ENCODE measurements at places on chromosomes 7 and 10. TPM values are rescaled to one million over a fixed set of nuclear protein-coding genes. Genes with fewer than 3 reads are reported as not detected.

SFRP5 gene
- polyA plus RNA-seq, result not detected

NANOS1 gene
- not detected for polyA plus RNA-seq

VPS37D gene
- polyA plus RNA-seq, result not detected

NUTM2B gene
- not detected for polyA plus RNA-seq

ARMC3 gene
- polyA plus RNA-seq, result not detected

ASZ1 gene
- not detected for polyA plus RNA-seq

DNA sequence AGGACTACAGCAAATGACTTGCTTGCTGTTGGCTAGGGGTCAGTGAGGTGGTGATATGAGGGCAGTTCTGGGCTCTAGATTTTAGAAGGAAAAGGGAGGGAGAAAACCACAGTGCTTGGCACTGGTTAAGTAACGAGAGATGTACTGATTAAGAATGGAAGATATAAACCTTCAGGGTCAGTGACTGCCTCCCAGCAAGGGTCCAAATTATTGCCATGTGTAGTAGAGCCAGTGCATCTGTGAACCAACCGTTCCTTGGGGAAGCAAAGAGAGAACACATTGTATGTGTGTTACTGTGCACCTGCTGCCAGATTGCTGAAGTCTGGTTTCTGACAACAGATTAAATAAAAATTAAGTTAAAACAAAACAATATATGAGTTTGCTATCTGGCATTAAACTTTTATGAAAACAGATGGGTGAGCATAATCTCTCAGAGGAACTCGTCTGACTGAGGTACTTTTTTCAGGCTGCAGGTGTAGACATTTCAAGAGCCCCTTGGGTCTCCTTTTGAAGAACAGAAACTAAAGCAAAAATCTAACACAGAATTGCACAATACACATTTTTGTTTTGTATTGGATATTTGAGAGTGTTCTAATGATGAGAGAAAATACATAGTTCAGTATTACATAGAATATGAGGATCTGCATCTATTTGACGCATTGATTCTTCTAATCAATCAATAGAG, 1120.6 kb downstream of the SORCS3 start:
- H3K36me3 ChIP-seq, result no peaks in the 10 kb centered on the region
- DNase-seq, result no peak
- H3K4me3 ChIP-seq, result no peak overlapping the region
- no peaks in the 10 kb centered on the region for H3K27me3 ChIP-seq

MSMB gene
- polyA plus RNA-seq, result not detected

- no peak overlapping the region for H3K4me3 ChIP-seq
- no peaks in the 10 kb centered on the region for H3K27me3 ChIP-seq
- H3K36me3 ChIP-seq, result peaks cover 33% of the 10 kb centered on the region
- no peak for DNase-seq
- H3K4me1 ChIP-seq, result no peaks in the 10 kb centered on the region
Observed at GRCh38 chr10:74343804-74344203, 192.8 kb downstream of the ADK start.

- H3K36me3 ChIP-seq, result no peaks in the 10 kb centered on the region
- no peak for DNase-seq
- H3K27me3 ChIP-seq, result no peaks in the 10 kb centered on the region
- H3K4me3 ChIP-seq, result no peak overlapping the region
- H3K4me1 ChIP-seq, result peaks cover 12% of the 10 kb centered on the region
Observed at GRCh38 chr10:121154310-121154709, 303.1 kb downstream of the WDR11 start.

MPLKIP gene
- polyA plus RNA-seq, result 64.0 TPM

- no peaks in the 10 kb centered on the region for H3K36me3 ChIP-seq
- H3K4me1 ChIP-seq, result no peaks in the 10 kb centered on the region
- H3K27me3 ChIP-seq, result no peaks in the 10 kb centered on the region
- H3K27ac ChIP-seq, result no peak overlapping the region
- no peak for DNase-seq
Observed at GRCh38 chr7:93028610-93029009, 89.2 kb downstream of the SAMD9 start.

GRCh38 chr10:129476431-129476830, 9.4 kb downstream of the MGMT start:
- no peaks in the 10 kb centered on the region for H3K27me3 ChIP-seq
- H3K4me1 ChIP-seq, result no peaks in the 10 kb centered on the region
- no peak for DNase-seq
- peaks cover 4% of the 10 kb centered on the region for H3K36me3 ChIP-seq
- no peak overlapping the region for H3K27ac ChIP-seq
- no peak overlapping the region for H3K4me3 ChIP-seq

- H3K4me3 ChIP-seq, result no peak within 1 kb of the TSS
- H3K36me3 ChIP-seq, result no peaks in the 10 kb centered on the region
- H3K27ac ChIP-seq, result no peak within 1 kb of the TSS
- no peaks in the 10 kb centered on the region for H3K4me1 ChIP-seq
- H3K27me3 ChIP-seq, result peaks cover 53% of the 10 kb centered on the region
- DNase-seq, result no peak
Observed at GRCh38 chr10:66925896-66926715, at the start of gene LRRTM3. LRRTM3 (plus strand) TSS chr10:66926036.

SCART1 gene
- not detected for polyA plus RNA-seq

DNA sequence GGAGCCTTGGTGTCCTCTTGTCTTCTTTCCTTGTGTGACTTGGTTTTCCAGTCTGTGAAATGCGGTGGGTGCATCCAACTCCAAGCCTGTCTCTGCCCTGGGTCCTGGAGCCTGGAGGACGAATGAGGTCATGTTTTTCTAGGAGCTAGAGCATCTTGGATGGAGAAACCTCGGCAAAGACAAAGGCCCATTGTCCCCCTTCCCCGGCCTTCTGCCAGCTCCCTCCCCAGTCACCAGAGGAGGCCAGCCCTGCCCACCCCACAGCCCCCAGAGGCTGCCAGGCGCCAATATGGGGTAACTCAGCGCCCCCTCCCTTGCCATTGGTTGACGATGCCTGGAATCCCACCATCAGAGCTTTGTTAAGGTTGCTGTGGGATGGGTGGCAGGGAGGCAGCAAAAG, 40.4 kb downstream of the KCTD7 start:
- DNase-seq, result no peak
- no peaks in the 10 kb centered on the region for H3K27me3 ChIP-seq
- H3K36me3 ChIP-seq, result peaks cover 2% of the 10 kb centered on the region
- no peak overlapping the region for H3K27ac ChIP-seq
- H3K4me3 ChIP-seq, result no peak overlapping the region
- H3K4me1 ChIP-seq, result no peaks in the 10 kb centered on the region

Data from CD14-positive monocyte (primary cell).